ENCODE measurements at places on chromosomes 2 and 18.

DNA sequence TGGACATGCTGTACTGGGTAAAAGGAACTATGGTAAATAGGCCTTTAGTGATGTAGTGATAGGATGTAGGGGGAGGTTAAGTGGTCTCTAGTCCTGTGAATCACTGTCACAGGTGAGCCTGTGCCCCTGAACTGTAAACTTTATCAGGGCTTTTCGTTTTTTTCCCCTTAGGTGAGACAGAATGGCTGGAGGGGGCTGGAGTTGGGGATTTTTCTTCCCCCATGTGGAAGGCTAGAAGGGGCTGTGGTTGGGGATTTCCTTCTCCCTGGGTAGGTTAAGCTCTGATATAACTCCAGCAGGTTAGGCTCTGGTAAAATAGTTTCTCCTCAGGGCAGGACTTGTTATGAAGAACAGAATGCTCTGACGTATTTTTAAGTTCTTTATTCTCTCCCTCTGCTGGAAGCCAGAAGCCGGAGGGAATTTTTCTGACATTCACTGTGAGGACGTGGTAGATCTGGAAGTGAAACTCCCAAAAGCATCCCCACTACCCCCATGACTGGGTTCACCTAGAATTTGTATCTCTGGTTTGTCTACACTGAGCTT, 28.5 kb downstream of the PIKFYVE start:
- no peak for DNase-seq

DNA sequence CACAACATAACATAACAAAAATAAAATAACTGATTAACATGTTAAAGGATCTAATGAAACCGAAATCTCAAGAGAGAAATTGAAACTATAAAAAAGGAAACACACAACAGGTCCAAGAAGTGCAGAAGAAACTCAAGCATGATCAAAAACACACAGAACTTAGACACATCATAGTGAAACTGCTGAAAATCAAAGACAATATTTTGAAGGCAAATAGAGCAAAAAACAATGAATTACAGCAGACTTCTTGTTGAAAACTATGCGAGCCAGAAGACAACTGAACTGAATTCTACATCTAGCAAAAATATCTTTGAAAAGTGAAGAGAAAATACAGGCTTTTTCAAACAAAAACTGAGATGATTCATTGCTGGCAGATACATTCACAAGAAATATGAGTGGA, 61.3 kb downstream of the UGP2 start:
- no peak for DNase-seq

GRCh38 chr2:237205043-237205541, 119.4 kb downstream of the COPS8 start:
- no peak for DNase-seq

GRCh38 chr18:3114026-3114425, 101.1 kb upstream of the LPIN2 start:
- DNase-seq, result no peak

DNA sequence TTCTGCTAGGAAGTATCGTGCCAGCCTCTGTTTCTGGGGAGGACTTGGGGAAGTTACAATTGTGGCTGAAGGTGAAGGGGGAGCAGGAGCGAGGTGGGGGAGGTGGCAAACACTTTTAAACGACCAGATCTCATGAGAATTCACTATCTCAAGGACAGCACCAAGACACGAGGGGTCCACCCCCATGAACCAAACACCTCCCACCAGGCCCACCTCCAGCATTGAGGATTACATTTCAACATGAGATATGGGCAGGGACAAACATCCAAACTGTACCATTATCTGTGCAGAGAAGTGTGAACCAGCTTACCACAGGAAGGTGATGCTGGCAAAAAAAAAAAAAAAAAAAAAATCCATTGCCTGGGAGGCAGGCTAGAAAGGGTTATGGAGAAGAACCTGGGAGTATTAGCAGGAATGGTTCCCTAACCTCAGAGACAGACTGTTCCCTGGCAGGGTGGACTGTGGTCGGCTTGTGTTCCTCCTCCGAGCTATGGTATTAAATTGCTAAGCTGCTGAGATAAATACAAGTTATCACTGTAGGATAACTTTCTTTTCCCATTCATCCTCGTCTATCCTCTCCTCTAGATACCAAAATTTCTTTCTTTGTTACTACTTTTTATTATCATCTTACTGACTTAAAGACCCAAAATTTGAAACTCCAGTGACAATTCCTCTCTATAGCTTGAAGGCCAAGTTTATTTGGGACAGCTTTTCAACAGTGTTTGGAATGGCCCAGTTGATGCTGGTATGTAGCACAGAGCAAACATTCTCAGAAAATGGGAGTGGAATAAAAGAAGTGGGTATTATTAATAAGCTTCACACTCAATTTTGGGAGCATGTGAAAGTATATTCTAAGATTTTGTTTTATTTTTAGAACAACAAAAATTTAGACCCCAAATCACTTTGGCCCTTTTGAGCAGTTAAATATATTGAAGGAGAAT, 73.7 kb upstream of the MAP3K20 start:
- no peak for DNase-seq

DNA sequence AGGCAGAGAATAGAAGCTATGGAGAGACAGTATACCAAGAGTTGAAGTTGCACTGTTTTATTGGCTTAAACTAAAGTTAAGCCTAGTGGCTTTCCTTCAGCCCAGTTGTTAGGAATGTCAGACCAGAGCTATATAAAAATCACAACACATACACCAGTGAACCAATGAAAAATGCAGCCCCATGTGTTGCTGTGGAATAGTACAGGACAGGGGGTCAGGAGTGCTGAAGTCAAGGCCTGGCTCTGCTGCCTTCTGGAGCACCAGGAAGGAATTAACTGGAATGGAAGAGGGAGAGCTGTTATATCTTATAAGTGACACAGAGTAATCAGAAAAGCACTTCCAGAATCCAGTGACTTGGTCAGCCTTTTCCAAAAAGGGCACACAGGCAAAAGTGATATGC, 58.9 kb downstream of the OSR1 start:
- DNase-seq, result no peak
